ENCODE measurements at places on chromosomes 5 and 9.
A peak's percentile ranks its signal among the peaks of the same experiment; 100 is the strongest.

DNA sequence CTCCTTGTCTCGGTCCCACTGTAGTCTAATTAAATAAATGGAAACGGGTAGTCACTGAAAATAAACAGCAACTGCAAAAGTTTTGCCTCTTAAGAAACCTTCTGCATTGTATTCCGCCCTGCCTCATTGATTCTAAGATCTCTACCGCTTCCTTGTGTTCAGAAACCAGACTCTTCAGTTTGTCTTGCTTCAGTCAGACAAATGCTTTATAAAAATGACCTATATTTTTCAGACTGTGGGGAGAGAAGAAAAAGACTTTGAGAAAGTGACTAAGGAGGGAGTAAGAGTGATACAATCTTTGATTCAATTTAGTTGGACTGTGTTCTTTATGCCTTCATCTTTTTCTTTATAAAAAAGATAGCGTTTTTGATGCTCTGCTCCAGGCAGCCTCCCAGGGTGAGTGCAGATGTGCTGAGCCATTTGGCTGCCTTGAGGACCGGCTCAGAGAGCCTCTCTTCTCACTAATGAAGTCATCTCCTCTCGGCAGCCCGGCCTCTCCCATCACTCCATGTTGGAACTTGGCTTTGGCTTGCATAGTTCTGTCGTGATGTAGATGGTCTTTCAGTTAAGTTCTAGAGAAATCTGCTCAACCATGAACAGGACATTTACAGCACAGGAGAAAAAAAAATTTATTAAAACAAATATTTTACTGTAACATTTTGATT, 4.0 kb upstream of the VCAN start:
- DNase-seq: no peak

DNA sequence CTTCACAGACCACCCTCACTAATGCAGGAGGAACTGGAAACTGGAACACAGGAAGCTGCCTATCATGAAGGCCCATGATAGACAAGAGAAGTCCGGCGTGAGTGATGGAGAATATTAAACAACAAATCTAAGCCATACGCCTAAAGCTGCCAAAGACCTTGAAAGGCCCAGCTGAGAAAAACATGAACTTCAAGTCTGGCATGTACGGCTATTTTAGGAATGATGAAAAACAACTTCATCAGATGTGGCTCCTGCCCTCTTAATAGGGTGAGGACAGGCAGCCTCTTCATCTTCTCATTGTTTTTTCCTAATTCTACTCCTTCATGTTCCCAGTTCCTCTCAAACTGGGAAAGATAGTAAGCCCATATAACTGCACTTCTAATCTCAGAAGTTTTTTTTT, 20.3 kb downstream of the FBP1 start:
- no peak for DNase-seq

GRCh38 chr5:138753794-138754698, 821 bp downstream of the CTNNA1 start:
- no peak for DNase-seq

DNA sequence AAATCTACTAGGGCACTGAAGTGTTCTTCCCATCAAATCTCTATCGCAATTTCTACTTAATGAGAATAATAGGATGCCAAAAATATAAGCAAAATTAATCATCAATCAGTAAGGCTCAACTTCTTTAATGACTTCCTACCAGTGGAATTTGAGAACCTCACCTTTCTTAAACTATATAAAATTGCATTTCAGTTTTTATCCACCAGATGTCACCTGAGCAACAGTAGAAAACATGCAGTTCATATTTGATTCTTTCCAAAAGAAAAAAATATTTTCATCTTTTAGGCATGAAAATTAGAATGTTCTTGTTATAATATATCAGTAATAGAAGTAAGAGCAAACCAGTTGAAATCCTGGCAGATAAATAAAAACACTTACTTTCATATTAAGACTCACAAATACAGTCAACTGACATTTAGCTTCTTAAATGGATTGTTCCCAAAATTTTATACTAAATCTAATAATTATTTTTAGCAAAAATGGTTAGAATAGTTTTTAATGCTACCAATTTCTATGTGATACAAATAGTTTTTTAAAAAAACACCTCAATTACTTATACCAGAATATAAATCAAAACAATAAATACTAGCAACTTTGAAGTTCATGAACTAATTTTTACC, 13.4 kb upstream of the CCDC112 start:
- DNase-seq: no peak

GRCh38 chr9:125434986-125435775, 173.6 kb downstream of the GAPVD1 start:
- DNase-seq: no peak

- no peak for DNase-seq
These were observed 356.7 kb downstream of the ARRDC3 start for GRCh38 chr5:91026466-91026865.

DNA sequence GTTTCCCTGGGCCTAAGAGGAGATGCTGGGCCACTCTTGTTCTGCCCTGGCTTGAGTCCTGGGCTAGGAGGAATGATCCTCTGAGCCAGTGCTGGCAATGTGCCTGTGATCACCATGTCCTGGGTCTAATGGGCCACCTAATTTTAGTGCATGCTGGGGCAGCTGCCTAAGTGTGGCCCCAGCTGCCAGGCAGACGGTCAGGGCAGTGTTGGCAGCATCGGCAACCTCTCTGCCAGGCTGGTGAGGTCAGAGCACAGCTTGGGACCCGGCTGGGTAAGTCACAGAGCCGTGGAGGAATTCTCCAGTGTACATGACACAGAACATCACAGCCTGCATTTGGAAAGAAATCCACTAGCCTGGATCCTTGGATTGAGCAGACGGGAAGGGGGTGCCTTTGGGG, 21.4 kb upstream of the PITX1 start:
- no peak for DNase-seq

GRCh38 chr5:87121304-87122150, 146.2 kb upstream of the RASA1 start:
- peak; percentile 36 for DNase-seq

DNA sequence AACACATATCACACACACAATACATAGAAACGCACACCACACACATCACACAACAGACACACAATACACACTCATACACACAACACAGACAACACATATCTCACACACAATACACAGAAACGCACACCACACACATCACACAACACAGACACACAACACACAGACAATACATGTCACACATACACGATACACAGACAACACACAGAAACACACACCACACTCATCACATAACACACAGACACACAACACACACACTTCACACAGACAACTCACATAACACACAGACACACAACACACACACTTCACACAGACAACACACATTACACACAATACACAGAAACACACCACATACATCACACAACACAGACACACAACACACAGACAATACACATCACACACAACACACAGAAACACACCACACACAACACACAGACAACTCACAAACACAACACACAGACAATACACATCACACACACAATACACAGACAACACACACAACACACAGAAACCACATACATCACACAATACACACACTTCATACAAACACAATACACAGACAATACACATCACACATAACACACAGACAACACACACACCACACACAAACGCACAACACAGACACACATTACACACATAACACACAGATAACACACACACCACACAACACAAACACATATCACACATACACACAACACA, 4.3 kb upstream of the CCDC187 start:
- DNase-seq: no peak

DNA sequence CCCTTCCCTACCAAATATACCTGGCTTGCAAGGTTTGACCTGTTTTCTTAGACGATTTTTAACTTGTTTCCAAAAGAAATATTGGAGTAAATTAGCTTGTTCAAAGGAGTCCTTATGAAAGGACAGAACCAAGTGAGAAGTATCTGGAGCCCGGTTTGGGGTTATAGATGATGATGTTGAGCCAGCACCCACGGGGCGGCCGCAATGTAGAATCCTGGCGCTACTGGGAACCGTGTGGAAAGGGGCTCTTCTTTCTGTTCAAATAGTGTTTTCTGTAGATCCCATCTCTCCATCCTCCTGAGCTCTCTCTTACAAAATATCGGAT, 517 bp upstream of the EXOSC2 start:
- no peak for DNase-seq

- no peak for DNase-seq
These were observed 71.0 kb downstream of the C5orf15 start for GRCh38 chr5:133897431-133897830.

DNA sequence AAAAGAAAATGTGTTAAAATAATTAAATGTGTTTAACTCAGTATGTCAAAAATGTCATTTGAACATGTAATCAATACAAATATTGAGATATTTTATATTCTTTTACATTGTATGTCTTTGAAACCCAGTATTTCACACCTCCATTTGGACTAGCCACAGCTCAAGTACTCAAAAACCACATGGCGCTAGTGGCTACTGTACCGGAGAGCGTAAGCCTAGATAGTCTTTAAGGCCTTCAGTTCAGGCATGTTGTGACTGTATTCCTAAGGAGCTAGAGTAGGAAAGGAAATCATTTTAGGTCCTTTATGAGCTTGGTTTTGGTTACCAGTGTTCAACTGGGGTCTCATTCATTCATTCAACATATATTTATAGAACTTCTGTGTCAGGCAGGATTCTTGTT, 12.8 kb downstream of the FBXW2 start:
- DNase-seq: no peak

DNA sequence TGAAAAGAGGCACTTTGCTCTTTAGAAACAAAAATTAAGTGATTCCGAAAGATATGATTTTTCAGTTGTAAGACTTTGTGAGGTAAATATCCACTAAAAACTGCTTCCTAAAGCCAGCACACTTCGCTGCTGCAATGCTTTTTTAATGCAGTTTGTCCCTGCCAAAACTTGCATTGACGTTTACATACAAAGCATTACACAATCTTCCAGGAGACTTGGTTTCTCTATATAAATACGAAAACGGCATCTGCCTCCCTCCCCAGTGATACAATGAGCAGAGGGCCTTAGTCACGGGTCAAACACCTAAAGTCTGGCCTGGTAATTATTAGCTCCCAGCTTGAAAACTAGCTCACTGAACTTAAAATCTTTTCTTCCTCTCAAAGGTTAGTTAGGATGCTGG, 170.7 kb downstream of the TSSK1B start:
- no peak for DNase-seq

- no peak for DNase-seq
These were observed 31.7 kb downstream of the IL33 start for GRCh38 chr9:6247266-6247665.

DNA sequence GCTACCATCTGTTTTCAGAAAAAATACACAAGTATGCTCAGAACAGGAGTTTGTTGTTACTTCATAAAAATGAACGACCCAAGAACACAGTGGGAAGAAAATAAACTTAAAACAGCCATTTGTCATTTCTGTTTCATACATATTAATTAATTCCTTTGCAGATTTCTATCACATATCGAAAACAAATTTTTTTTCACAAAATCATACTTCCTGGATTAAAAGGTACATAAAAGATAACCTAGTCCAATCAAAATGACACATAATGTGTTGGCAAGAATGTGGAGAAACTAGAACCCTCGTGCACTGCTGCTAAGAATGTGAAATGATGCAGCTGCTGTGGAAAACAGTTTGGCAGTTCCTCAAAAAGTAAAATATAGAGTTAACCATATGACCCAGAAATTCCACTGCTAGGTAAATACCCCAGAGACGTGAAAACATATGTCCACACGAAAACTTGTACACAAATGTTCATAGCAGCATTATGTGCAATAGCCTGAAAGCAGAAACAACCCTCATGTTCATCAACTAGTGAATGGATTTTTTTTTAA, 46.0 kb downstream of the MYO10 start:
- DNase-seq: no peak

- no peak for DNase-seq
These were observed 566.6 kb upstream of the TUSC1 start for GRCh38 chr9:26244661-26245451.

- no peak for DNase-seq
These were observed 4.1 kb downstream of the KIF12 start for GRCh38 chr9:114094971-114095370.

All from smooth muscle cell of the brain vasculature (primary cell).